ENCODE measurements at places on chromosomes 6 and 20.

GRCh38 chr6:74458536-74458935 lies 747.3 kb downstream of the COL12A1 start:
- DNase-seq, result no peak

GRCh38 chr20:17339000-17339399 lies 112.2 kb downstream of the PCSK2 start:
- DNase-seq, result no peak

DNA sequence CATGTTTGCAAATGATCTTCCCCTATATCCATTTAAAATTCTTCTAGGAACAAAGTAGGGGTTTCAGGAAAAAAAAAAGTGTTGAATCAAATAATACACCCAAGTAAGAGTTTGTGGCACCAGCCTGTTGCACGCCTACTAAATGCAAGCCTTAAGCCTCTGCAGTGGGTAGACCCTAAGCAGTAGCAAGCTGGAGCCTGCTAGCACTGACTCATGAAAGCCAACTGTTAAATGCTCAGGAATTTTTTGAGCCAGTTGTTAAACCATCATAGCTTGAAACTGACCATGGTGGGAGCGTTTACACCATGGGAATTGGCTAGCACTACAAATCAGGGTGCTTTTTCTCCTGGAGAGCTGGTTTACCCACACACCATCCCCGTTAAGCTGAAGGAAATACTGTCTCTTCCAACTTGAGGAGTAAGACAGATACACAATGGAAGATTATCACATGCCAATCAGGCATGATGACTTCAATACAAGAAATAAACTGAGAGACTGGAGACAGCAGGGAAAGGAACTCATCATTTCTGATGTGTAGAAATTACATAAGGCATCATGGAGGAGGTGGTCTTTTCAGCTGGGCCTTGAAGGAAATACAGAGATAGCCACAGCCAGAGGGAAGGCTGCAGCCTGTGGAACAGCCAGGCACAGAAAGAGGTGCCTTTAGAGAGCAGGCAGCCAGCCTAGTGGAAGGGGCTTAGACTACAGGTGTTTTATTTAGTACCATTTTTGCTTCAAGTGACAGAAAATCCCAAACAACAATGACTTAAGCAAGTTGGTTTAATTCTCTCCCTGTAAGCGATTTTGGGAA lies 110.8 kb downstream of the SNX5 start:
- no peak for DNase-seq

DNA sequence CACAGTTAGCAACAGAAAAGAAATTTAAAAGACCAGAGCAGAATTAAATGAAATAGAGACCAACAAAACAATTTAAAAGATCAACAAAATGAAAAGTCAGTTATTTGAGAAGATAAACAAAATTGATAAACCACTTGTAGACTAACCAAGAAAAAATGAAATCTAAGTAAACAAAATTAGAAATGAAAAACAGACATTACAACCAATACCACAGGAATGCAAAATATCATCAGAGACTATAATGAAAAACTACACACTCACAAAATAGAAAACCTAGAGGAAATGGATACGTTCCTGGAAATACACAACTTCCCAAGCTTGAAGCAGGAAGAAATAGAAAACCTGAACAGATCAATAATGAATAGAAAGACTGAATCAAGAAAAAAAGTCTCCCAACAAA lies 97.8 kb downstream of the WDR27 start:
- DNase-seq, result no peak

- no peak for DNase-seq
Observed at GRCh38 chr6:1633366-1634021, 23.8 kb downstream of the FOXC1 start.

GRCh38 chr20:63587776-63588591 lies 13.9 kb upstream of the HELZ2 start:
- DNase-seq, result no peak

- DNase-seq, result no peak
Observed at GRCh38 chr6:167146135-167146534, 11.6 kb downstream of the GPR31 start.

- no peak for DNase-seq
Observed at GRCh38 chr6:154268486-154268885, 88.1 kb downstream of the IPCEF1 start.

DNA sequence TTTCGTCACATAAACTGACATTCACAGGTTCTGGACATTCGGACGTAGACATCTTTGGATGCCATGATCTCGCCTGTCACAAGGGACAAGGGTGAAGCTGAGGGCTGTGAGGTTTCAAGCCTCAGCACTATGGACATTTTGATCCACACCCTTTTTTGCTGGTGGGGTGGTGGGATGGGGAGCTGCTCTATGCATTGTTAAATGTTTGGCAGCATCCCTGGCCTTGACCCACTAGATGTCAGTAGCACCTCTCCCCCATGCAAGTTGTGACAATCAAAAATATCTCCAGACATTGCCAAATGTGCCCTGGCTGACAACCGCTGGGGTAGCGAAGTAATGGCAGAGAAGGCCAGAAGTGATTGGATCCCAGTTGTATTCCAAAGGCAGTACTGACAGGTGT lies 229.4 kb downstream of the TSHZ2 start:
- DNase-seq, result no peak

DNA sequence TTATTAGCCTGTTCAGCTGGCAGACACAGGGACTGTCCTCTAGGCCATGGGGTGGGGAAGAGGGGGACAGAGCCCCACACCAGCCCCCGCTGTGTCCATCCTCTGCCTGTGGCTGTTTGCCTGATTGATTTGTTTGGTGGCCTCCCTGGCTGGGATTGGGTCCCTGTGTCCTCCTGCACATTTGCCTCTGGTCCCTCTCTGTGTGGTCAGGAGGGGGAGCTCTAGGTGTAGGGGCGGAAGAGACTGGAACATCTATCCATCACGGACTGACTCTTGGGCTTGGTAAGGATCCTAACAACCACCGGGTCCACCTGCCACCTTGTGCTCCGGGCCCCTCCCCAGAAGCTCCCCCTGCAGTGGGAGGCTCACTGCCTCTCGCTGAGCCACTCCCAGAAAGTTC lies 38.4 kb upstream of the CCDC167 start:
- DNase-seq, result no peak

DNA sequence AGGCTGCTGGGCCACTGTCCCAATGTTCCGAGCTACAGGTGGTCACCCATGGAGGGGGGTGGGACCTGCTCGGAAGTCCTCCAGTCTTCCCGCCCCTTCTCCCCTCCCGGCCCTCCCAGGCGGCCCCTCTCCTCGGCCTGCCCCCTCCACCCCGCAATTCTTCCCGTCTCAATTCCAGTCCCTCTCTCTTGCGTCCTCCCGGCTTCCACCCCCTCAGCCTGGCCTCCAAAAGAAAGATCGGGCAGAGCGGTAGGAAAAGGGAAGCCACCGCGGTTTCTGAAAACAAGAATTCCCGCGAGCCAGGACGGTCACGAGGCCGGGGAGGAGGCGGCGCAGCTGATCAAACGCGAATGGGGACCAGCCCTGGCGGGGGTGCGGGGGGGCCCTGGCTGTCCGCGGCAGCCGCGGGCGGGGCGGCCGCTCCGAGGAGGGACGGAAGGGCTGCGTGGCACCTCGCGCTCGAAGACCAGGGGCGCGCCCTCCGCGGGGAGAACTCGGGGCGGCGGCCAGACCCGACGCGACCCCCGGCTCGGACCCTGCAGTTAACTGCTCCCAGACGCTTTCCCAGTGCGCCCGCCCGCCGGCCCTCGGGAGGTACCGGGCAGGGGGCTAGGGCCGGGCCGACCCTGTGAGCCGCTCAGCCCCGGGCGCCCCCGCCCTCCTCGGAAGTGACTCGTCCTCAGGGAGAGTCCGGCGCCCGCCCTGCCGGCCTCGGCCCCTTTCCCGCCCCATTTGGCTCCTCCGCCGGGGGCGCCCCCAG lies 1.0 kb downstream of the PXDC1 start:
- DNase-seq, result no peak

Data from activated CD8-positive, alpha-beta memory T cell treated with anti-CD3 and anti-CD28 coated beads for 4 hours (primary cell).